ENCODE measurements at places on chromosomes 3 and 15.

- DNase-seq = no peak
Observed at GRCh38 chr3:3836845-3837244, 37.6 kb downstream of the LRRN1 start.

- DNase-seq = peak; percentile 30
Observed at GRCh38 chr3:181316482-181316881, 326.9 kb upstream of the DNAJC19 start.

DNA sequence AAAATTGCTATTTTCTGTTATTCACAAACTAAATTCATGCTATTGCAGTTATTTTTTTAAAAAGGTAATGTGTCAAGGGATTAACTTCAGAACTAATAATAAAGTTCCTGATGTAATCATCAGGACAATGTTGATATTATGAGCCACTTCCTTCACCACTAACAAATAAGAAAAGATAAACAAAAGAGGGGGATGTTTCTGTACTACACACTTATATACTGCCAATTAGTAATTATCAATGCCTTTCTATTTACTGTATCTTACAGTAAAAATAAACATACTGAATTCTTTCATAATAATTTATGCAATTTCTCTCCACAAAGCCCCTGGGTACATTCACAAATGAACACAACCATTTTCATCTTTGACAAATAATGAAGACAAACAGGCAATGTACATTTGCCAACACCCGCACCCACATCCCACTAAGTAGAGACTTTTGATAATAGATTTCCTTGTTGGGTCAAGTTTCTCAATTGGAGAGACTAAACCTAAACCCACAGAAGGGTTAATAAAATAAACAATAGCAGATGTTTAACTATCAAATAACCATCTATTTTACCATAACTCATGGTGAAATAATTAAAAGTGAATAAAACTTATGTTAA, 3.7 kb downstream of the CBLB start:
- DNase-seq = no peak

- DNase-seq = peak; percentile 52
Observed at GRCh38 chr3:66486202-66486601, 14.6 kb downstream of the LRIG1 start.

- DNase-seq = peak; percentile 42
Observed at GRCh38 chr3:142447301-142447851, 461 bp downstream of the XRN1 start.

DNA sequence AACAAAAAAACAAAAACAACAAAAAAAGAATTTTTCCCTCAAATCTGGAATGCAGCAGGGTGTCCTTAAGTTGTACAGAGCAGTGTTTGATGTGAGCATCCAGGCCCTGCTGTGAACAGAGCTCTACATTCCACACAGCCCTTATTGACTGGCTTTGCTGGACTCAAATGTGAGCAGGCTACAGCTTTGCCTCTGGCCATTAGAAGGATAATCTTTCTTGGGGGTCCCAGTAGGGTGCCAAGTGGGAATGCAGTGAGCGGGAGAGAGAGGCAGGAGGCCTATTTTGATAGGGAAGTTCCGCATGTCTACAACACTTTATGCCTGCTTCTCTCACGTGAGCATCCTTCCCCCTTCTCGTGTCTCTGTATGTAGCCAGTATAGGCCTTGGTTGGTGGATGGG, 34.4 kb upstream of the TPRG1 start:
- no peak for DNase-seq

DNA sequence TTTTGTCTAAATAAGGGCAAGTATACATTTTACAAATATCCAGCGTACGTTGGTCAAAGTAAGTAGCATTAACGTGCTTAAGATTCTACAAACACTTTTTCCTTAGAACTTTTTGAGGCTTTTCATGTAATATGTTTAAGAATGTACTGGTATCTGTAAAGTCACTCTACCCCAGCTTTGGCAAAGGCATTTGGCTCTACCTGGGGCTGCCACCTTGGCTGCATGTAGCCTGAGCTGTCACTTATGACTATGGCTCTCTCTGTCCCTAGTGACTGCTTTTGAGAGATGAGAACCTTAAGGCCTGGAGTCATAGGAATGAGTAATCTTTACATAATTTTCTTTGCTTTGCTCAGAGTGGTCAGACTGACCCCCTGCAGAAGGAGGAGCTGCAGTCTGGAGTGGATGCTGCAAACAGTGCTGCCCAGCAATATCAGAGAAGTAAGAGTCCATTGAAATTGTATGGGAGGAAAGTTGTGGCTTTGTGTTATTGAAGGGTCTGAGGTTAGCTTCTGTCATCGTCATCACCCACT, 61.2 kb downstream of the IQGAP1 start:
- peak; percentile 40 for DNase-seq

- no peak for DNase-seq
Observed at GRCh38 chr15:77712438-77712837, 79.7 kb upstream of the LINGO1 start.

GRCh38 chr3:45573591-45573990, 21.0 kb upstream of the LIMD1 start:
- DNase-seq = no peak

GRCh38 chr3:65279225-65279782, 591.5 kb upstream of the ADAMTS9 start:
- no peak for DNase-seq

GRCh38 chr15:101138913-101139880, 112.7 kb downstream of the CHSY1 start:
- no peak for DNase-seq

DNA sequence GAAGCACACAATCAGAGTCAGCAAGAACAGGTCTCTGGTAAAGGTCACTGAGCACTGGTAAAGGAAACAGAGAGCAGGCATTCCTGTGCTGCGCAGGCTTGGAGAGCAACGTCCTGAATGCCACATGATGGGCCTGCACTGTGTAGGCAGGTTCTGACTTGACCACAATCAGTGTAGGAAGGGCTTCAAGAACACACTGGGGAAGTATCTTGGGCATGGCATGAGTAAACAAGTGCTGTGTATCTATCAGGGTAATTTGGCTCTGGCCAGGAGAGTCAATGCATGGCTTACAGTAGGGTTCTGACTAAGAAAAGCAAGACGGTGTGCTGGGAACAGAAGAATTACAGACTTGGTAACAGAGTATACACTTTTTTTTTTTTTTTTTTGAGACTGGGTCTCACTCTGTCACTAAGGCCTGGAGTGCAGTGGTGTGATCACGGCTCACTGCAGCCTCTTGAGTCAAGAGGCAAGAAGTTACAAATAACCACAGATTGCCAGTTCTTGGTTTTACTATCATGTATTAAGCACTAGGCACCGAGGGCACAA, 30.6 kb downstream of the TBC1D2B start:
- DNase-seq = no peak

Measured in fibroblast of mammary gland (primary cell).